Fibroblast of villous mesenchyme (primary cell): ENCODE measurements at places on chromosomes 1 and 21. TPM values are rescaled to one million over a fixed set of nuclear protein-coding genes. Genes with fewer than 3 reads are reported as not detected.
A peak's percentile ranks its signal among the peaks of the same experiment; 100 is the strongest.

DNA sequence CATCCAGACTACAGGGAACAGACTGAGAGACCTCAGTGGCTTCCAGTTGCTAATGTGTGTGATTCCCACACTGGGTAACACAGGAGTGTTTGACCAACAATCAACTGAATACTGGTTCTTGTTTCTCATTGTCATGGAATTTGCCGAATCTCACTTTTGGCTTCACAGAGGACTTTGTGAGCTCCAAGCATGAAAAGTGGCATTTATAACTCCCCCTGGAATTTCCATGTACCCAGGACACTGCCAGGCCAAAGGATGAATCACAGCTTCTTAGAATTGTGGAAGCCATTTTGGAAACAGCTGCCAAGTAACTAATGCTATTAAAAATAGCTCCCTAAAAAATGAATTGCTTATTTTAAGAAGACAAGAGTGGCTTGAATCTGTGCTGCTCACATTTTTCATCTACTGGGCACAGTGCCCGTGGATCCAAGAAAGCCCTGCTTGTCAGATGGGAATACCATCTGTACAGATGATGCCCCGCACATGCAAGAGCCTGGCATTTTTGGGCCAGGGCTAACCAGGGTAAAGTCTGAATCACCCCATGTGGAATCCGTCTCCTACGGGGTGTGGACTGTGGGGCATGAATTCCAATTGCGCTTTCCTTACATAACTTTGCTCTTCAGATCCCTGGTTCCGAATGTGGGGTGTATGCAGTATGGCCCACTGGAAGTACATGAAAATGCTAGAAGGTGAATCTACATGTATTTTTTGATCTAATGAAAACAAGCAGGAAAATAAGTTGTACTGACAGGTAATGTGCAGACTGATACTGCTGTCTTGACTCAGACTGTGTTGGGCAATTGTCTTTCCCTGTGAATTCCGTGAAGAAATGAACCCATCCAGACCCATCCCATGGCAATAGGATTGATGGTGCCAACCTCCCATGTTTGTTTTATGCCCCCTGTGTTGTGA lies 487.3 kb downstream of the SIPA1L2 start:
- peak; percentile 37 for DNase-seq

DNA sequence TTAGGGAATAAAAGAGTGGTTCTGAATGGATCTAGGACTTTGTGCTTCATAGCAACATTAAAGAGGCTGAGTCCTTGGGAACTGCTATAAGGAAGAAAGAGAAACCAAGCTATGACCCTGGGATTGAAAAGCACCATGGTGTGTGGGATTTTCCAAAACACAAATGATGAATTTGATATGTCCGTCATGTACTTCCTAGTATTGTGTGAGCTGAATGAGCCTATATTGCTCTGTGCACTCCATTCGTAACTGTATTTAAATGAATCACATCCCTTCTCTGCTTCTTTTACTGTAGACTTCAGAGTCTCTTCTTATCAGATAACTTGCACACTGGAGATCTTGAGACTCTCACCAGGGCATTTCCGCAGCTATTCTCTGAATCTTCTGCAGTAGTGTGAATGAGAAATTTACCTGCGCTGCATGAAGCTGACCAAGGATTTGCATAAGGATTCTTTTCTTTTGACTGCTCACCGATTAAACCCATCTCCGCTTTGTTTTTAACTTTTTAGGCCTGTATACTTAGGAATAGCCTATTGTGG lies 23.1 kb upstream of the OR10J4 start:
- DNase-seq: no peak

The KIRREL1 gene
- total RNA-seq: 120 TPM in 2 replicates

GRCh38 chr1:179288977-179289376 lies 4.6 kb upstream of the SOAT1 start:
- no peak for DNase-seq

The STRIP1 gene
- total RNA-seq: 48.3 and 52.2 TPM in 2 replicates

DNA sequence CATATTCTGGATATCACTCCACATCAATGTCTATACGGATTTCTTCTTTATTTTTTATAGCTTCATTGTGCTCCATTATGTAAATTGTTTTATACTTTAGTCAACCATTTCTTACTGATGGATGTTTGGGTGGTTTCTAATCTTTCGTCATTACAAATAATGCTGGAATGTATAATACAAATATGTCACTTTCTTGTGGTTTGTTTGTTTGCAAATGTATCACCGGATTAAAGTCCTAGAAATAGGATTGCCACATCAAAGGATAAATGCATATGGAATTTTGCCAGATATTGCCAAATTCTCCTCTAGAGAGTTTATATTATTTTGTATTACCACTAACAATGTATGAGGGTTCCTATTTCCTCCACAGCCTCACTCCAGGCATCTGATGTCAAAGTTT lies 48.7 kb upstream of the PRDM2 start:
- peak; percentile 84 for DNase-seq

GRCh38 chr1:230010603-230011332 lies 56.3 kb upstream of the GALNT2 start:
- no peak for DNase-seq
